Cardiac muscle cell (in vitro differentiated cells and primary cell): ENCODE measurements at places on chromosomes 7 and 10. TPM values are rescaled to one million over a fixed set of nuclear protein-coding genes. Genes with fewer than 3 reads are reported as not detected.

EVX1 gene
- not detected in 2 replicates for total RNA-seq

DNA sequence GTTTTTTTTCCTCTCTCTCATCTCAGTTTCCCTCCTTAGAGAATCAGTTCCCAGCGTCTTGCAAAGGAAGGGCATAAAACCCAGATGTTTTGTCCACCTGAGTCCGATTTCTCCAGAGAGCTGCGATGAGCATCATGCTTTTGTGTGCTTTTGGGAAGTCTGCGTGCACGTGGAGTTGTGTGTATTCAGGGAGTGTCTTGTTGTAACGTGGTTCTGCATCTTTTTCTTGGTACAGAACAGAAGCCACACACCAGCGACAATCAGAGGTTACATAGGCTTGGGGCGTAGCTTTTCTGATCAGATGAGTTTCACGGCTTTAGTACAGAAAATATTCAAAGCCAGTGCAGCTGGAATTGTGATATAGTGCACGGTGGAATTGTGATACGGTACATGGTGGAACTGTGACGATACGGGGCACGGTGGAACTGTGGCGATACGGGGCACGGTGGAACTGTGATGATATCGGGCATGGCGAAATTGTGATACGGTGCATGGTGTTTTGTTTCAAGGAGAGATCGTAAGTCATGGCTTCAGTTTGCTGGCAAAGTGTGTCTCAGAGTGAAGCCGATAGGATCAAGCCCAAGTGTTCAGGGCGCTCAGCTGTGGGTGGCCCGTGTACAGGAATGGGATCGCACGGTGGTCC, 32.8 kb downstream of the FOXK1 start:
- H3K27me3 ChIP-seq, result no peaks in the 10 kb centered on the region
- no peak overlapping the region for H3K4me3 ChIP-seq
- H3K36me3 ChIP-seq, result no peaks in the 10 kb centered on the region
- peaks cover 6% of the 10 kb centered on the region for H3K4me1 ChIP-seq

LIPJ gene
- total RNA-seq, result 0.11 TPM in 1 of 2 replicates, not detected in the other

GRCh38 chr7:132412435-132412834, 163.8 kb downstream of the PLXNA4 start:
- H3K4me1 ChIP-seq, result peaks cover 49% of the 10 kb centered on the region
- no peak overlapping the region for H3K4me3 ChIP-seq
- no peaks in the 10 kb centered on the region for H3K36me3 ChIP-seq
- no peak overlapping the region for H3K27ac ChIP-seq

VWC2 gene
- total RNA-seq, result 0.98 and 1.6 TPM in 2 replicates

DNA sequence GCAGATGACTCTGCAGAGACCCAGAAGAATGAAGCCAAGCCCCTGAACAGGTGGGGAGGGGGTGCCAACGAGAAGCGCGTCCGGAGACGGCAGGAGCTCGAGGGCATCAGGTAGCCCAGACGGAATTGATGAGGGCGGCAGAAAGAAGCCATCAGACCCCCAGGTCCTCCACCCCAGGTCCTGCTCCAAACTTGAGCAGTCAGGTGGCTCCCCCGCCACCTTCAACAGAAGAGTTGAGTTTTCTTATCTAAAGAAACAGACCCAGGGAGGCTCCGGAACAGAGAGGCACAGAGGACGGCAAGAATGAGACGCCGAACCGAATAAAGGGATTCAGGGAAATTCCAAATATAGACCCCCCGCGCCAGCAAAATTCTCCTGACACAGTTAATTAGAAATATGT, 22.2 kb downstream of the RGS10 start:
- no peaks in the 10 kb centered on the region for H3K27me3 ChIP-seq
- no peak overlapping the region for H3K27ac ChIP-seq
- H3K4me1 ChIP-seq, result peaks cover 16% of the 10 kb centered on the region
- no peak for DNase-seq
- no peak overlapping the region for H3K4me3 ChIP-seq

DNA sequence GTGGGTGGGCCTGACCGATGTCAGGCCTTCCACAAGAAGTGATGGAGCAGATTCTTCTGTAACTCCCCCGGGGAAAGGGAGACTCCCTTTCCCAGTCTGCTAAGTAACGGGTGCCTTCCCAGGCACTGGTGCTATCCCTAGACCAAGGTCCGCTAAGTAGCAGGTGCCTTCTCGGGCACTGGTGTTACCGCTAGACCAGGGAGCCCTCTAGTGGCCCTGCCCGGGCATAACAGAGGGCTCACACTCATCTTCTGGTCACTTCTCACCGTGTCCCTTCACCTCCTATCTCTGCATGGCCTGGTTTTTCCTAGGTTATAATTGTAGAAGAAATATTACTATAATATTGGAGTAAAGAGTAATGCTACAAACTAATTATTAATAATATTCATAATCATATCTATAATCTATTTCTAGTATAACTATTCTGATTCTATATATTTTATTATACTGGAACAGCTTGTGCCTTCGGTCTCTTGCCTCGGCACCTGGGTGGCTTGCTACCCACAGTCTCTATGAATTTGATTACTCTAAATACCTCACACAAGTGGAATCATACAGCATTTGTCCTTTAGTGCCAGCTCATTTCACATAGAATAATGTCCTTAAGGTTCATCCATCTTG, 1378.7 kb downstream of the XPNPEP1 start:
- no peaks in the 10 kb centered on the region for H3K36me3 ChIP-seq
- no peak overlapping the region for H3K4me3 ChIP-seq
- H3K27ac ChIP-seq, result no peak overlapping the region
- H3K4me1 ChIP-seq, result no peaks in the 10 kb centered on the region
- H3K27me3 ChIP-seq, result no peaks in the 10 kb centered on the region
- peak; percentile 72 for DNase-seq

GNAT3 gene
- total RNA-seq, result not detected in 2 replicates

CYP3A4 gene
- total RNA-seq, result not detected in 2 replicates

GRCh38 chr7:101896941-101897340, 79.5 kb downstream of the CUX1 start:
- H3K4me1 ChIP-seq, result peaks cover 9% of the 10 kb centered on the region
- no peaks in the 10 kb centered on the region for H3K27me3 ChIP-seq
- H3K4me3 ChIP-seq, result no peak overlapping the region
- no peak for DNase-seq
- peak overlapping the region; percentile 8 for H3K27ac ChIP-seq

DNA sequence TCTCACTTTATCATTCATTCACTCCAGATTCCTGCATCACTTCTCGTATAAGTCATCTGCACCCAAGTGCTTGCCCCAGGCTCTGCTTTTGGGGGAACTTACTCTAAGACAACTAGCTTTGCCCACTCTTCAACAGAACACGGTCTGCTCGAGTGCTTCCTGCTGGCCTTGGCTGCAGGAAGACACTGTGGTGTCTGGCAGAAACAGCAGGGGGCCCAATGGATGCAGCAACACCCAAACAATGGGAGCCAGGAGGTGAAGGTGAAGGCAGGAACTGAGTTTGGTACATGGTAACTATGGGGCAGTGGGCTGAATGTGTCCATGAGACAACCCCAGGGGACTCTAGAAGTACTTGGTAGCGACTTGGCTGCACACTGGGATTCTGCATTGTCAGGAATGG, 344.0 kb downstream of the REEP3 start:
- no peaks in the 10 kb centered on the region for H3K4me1 ChIP-seq
- DNase-seq, result no peak
- peaks cover 5% of the 10 kb centered on the region for H3K27me3 ChIP-seq
- no peak overlapping the region for H3K4me3 ChIP-seq
- no peak overlapping the region for H3K27ac ChIP-seq

GRCh38 chr10:81081887-81082620, 544.4 kb downstream of the SH2D4B start:
- no peak for DNase-seq
- H3K4me3 ChIP-seq, result no peak overlapping the region
- no peaks in the 10 kb centered on the region for H3K36me3 ChIP-seq

GRCh38 chr10:52353960-52354394, 39.9 kb downstream of the DKK1 start:
- no peak overlapping the region for H3K4me3 ChIP-seq
- no peaks in the 10 kb centered on the region for H3K36me3 ChIP-seq
- DNase-seq, result no peak
- no peak overlapping the region for H3K27ac ChIP-seq

DNA sequence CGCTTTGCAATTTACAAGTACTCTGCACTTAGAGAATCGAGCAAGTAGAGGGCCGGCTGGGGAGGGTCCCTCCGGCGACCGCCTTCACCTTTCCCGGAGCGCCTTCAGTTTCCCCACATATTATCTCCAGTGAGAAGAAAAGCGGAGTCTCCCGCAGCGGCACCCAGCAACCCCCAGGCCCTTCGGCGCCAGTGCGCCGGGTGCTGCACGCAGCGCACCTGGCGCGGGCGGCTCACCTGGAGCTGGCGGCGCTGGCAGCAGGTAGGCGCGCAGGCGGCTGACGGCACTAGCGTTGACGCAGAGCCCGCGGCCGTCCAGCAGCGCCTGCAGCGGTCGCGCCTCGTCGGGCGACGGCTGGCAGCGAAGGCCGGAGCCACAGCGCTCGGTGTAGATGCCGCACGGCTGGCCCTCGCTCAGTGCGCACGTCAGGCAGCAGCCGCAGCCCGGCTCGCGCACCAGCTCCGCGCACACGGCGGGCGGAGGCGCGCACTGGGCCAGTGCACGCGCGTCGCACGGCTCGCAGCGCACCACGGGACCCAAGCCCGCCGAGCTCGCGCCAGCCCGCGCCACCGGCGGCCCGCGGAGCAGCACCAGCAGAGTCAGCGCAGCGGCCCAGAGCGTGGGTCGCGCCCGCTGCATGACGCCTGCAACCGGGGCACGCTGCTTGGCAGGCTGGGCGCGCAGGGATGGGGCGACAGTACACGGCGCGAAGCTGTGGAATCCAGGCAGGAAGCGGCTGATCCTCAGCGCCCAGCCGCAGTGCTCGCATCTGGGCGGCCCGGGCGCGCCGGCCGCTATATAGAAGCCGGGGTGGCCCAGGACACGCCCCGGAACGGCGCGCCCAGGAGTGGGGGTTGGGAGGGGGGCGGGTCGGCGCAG, at the start of gene IGFBP3:
Gene IGFBP3, minus strand, starts transcription at position 771 of the 879 bp plus-strand sequence. Its CDS starts 132 bp downstream, at position 639.
- H3K4me1 ChIP-seq, result peaks cover 5% of the 10 kb centered on the region
- peak; percentile 73 for DNase-seq
- no peaks in the 10 kb centered on the region for H3K36me3 ChIP-seq
- peak within 1 kb of the TSS; percentile 63 for H3K4me3 ChIP-seq
- no peak within 1 kb of the TSS for H3K27ac ChIP-seq

DNA sequence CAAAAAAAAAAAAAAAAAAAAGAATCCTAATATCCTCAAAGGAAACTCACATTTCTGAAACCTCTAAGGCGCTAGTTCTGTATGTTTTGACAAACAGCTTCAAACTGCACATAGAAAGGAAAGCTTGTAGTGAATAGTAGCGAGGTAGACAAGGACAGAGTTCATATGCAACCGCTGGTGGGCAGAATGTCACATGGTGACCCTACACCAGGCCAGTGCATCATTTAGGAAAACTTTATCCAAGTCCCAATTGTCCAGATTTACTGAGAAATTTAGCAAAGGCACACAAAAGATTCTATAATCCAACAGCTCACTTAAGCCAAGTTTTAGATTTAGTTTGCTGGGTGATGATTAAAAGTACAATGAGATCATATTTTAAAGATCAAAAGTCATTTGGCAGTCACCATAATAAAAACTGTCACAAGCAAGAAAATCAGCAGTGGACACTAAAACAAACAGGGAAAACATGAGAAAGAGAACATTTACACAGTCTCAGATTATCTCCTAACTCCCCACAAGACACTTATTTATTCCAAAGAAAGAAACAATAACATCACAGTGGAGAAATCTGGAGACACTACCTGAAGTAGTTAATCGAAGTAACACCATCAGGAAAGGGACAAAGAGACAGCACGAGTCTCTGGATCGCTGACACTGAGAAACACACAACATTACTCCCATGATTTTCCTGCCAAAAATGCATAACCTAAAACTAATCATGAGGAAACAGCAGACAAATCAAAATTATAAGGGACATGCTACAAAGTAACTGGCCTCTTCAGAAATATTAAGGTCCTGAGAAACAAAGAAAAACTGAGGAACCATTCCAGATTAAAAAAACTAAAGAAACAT, 20.2 kb downstream of the FAM204A start:
- H3K36me3 ChIP-seq, result peaks cover 21% of the 10 kb centered on the region
- no peaks in the 10 kb centered on the region for H3K4me1 ChIP-seq
- no peak for DNase-seq
- H3K27ac ChIP-seq, result no peak overlapping the region

PPP1R9A gene
- 21.7 and 41.5 TPM in 2 replicates for total RNA-seq

ANKMY2 gene
- total RNA-seq, result 36.7 and 54.1 TPM in 2 replicates

DNA sequence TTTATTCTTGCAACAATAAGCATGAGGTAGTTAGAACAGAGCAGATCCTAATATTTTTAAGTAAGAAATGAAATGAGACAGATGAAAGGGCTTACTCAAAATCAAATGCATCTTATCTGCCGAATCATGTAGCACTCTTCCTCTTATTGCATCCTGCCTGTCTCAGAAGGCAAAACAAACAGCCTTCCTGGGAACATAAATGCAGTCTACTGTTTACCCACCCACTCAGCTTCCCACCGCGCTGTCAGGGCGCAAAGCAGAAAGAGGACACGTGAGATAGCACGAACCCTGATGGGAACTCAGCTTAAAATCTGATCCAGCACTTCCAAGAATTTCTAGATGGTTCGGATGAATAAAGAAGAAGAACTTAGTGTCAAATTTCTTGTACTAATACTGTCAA, 114.4 kb upstream of the CDK1 start:
- H3K27ac ChIP-seq, result no peak overlapping the region
- no peak for DNase-seq
- H3K4me3 ChIP-seq, result no peak overlapping the region
- no peaks in the 10 kb centered on the region for H3K27me3 ChIP-seq
- H3K4me1 ChIP-seq, result no peaks in the 10 kb centered on the region

FOXI2 gene
- not detected in 2 replicates for total RNA-seq

GRCh38 chr10:84613336-84614021, 285.1 kb downstream of the CCSER2 start:
- H3K27me3 ChIP-seq, result peaks cover 3% of the 10 kb centered on the region
- peak; percentile 20 for DNase-seq
- no peaks in the 10 kb centered on the region for H3K36me3 ChIP-seq
- H3K4me1 ChIP-seq, result peaks cover 7% of the 10 kb centered on the region

GRCh38 chr7:81074406-81074805, 155.6 kb upstream of the SEMA3C start:
- H3K4me3 ChIP-seq, result no peak overlapping the region
- no peaks in the 10 kb centered on the region for H3K27me3 ChIP-seq
- H3K4me1 ChIP-seq, result no peaks in the 10 kb centered on the region
- no peak for DNase-seq
- no peak overlapping the region for H3K27ac ChIP-seq
- H3K36me3 ChIP-seq, result no peaks in the 10 kb centered on the region

DNA sequence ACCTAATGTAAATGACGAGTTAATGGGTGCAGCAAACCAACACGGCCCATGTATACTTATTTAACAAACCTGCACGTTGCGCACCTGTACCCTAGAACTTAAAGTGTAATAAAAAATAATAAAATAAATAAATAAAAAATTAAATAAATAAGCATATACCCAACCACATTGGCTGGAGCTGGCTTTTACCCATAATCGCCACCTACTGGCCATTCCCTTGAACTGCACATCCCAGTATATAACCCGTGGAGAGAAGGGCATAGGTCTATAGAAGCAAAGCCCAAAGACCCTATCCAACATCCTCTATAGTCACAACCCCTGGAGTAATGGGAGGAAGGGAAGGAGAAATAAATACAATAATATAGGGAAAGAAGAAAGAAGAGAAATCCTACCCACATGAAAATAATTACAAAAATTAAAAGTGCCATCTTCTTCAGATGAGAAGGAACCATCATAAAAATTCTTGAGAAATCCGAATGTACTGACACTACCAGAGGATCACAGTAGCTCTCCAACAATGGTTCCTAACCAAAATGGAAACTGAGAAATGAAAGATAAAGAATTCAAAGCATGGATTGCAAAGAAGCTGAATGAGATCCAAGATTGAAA, 65.6 kb downstream of the TWIST1 start:
- H3K27ac ChIP-seq, result no peak overlapping the region
- DNase-seq, result no peak
- H3K4me3 ChIP-seq, result no peak overlapping the region
- no peaks in the 10 kb centered on the region for H3K4me1 ChIP-seq

- DNase-seq, result no peak
- H3K4me1 ChIP-seq, result no peaks in the 10 kb centered on the region
Observed at GRCh38 chr10:8978100-8978499, 923.6 kb downstream of the GATA3 start.

MMD2 gene
- not detected in 2 replicates for total RNA-seq

TRPV6 gene
- total RNA-seq, result 0.11 and 1.9 TPM in 2 replicates
